Fibroblast of lung (primary cell): ENCODE measurements at places on chromosomes 2 and 18. TPM values are rescaled to one million over a fixed set of nuclear protein-coding genes. Genes with fewer than 3 reads are reported as not detected.
A peak's percentile ranks its signal among the peaks of the same experiment; 100 is the strongest.

- DNase-seq = peak; percentile 80
These were observed 77.5 kb upstream of the ITPRID2 start for GRCh38 chr2:181814057-181814491.

DNA sequence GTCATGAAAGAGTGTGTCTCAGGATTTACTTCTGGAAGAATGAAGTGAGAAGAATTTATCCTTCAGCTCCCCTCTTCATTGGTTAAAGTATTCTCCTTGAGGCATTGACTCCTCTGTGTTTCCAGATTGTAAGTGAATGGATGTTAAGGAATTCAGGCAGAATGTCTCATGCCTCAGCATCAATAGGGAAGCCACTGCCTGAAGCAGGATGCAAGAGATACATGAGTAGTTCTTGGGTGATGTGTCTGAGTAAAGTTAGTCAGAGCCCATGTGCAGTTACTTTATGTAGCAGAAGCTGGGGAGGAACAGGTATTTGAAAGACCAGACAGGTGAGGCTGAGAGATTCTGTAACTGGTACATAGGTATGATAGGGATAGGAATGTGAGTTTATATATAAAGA, 34.0 kb upstream of the TMEFF2 start:
- peak; percentile 27 for DNase-seq

GRCh38 chr2:227595797-227596196, 2.9 kb upstream of the SCYGR2 start:
- no peak for DNase-seq

DNA sequence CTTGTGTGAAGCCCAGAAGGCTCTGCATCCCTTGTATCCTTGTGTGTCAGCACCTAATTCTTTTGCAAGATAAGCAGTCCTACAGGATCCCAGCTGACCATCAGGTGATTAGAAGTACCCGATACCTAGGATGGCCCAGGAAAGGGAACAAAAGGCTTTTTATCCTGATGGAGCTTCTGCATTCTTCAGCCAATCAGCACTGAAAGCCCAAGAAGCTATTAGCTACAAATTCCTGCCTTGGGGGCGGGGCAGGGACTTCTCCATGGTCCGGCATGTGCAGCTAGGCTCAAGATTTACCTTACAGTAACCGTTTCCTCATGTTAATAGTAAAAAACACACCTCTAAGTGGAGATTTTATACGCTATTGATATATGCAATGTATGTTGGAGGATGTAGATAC, 264.6 kb upstream of the THUMPD2 start:
- no peak for DNase-seq

GRCh38 chr2:239532859-239533258, 132.0 kb upstream of the HDAC4 start:
- no peak for DNase-seq

DNA sequence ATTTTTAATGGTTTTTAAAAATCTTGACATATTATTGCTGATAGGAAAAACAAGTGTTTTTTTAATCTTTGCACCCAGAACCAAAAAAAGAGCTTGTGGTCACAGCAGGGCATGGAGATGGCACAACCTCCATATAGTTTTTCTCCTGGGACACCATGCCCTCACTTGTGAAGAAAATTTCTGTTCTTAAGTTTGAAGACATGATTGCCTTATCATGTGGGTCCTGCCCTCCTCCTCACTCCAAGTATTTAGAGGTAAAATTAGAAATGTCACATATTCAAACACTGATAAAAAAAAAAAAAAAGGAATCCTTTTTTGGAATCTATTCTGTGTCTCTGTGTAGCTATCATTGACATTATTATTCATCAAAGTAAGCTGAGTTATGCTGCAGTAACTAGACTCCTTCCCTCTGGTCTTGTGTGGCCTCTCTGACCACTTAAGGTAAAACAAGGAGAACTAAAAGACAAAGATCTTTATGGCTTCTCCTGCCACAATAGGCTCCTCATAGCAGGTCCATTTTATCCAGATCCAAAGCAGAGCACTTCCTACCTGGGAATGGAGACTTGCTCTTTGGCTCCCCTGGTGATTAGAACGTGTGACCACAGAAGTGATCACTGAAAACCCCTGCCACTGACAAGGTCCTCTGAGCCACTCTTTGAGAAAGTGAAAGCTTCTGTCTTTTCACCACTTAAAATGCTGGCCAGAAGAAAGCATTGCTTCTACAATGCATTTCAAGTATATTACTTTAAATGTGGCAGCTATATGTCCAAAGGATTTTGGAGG, 19.8 kb downstream of the ADD2 start:
- DNase-seq = no peak

- DNase-seq = no peak
These were observed 1.7 kb downstream of the STAM2 start for GRCh38 chr2:152173831-152174230.

DNA sequence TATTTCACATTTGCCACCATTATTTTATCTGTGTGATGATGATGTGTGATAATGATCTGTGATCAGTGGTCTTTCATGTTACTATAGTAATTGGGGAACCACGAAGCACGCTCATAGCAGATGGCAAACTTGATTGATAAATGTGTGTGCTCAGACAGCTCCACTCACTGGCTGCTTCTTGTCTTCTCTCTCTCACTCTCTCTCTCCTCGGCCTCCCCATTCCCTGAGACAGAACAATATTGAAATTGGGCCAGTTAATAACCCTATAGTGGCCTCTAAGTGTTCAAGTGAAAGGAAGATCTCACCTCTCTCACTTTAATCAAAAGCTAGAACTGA, 60.7 kb upstream of the RAPGEF4 start:
- no peak for DNase-seq

DNA sequence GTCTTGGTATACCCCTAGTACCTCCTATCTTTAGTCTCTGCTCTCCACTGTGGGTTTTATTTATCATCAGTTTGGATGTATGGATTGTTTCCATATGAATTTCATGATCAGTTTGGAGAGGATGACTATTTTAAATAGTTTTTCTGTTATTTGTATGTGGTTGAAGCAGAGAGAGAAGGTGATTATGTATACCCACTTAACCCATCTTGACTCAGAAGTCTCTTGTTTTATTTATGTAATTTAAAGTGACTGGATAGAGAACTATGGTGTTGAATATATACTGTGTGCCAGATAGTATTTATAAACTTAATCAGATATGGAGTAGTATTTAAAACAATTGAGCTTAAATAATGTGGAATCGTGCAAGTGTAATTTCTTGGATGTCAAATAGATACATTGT, 39.9 kb downstream of the SMAD4 start:
- DNase-seq = no peak

- peak; percentile 47 for DNase-seq
These were observed 34.1 kb upstream of the GRB14 start for GRCh38 chr2:164655336-164655735.

DNA sequence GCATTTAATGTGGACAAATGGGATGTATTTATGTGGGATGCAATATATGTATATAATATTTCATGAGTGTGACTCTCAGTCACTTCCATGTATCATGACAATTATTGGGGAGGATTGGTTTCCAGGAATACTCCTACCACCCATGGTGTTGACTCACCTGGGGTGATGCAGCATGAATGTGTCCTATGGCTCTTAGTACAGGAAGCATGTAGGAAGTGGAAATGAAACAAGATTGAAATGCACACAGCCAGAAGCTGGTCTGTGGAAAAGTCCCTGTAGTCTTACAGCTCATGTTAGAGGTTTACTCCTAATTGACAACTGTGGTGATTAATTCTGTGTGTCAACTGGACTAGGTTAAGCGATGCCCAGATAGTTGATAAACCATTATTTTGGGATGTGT, 89.3 kb upstream of the HAAO start:
- DNase-seq = no peak

- DNase-seq = no peak
These were observed 68.1 kb downstream of the EMILIN2 start for GRCh38 chr18:2914881-2915240.

DNA sequence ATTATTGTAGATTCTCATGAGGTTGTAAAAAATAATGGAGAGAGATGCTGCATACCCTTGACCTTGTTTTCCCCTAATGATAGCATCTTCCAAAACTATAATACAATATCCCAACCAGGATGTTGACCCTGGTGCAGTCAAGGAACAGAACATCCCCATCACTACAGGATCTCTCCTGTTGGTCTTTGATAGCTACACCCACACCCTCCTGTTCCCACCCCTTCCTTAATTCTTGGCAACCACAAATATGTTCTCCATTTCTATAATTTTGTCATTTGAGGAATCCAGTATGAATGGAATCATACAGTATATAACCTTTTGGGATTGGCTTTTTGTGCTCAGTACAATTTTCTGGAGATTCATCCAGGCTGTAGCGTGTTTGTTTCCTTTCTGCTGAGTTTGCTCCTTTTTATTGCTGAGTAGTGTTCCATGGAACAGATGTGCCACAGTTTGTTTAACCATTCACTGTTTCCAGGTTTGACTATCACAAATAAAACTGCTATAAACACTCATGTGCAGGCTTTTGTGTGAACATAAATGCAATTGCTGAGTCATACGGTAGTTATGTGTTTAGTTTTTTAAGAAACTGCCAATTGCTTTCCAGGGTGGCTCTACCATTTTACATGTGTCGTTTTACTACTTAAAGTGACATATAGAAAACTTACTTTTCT, 22.2 kb downstream of the MCFD2 start:
- no peak for DNase-seq

GRCh38 chr2:72982781-72983499, 65.6 kb downstream of the EMX1 start:
- no peak for DNase-seq

- no peak for DNase-seq
These were observed 120.8 kb upstream of the CHAC2 start for GRCh38 chr2:53646788-53647187.

- DNase-seq = no peak
These were observed 134.7 kb downstream of the PXDN start for GRCh38 chr2:1609485-1610095.

GRCh38 chr2:62415019-62415431, 91.0 kb downstream of the TMEM17 start:
- DNase-seq = no peak

- DNase-seq = no peak
These were observed 38.5 kb downstream of the HPCAL1 start for GRCh38 chr2:10341193-10341592.

DNA sequence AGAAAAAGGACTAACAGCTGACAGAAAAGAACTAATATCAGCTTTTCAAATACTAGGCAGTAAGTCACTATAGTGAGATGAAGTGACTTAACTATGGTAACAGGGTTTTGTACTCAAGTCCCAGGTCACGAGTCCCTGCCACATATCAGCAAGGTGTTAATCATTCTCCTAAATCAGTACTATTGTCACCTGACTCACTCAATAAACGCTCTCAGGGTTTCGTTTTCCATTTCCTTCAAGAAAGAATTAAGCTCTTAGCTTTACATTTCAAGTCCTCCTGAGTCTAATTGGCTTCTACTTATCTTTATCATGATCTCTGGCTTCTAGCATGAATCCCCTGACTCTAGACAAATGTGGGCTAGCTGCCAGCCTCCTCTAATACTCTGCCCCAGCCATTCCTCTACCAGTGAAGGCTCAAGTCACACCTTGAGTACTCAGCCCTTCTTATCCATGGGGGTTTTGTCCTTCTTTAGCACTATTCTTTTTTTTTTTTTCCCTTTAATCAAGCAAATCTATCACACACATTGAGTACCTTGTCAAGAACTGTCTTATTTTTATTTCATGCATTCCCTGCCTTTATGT, 20.0 kb downstream of the BUB1 start:
- no peak for DNase-seq

DNA sequence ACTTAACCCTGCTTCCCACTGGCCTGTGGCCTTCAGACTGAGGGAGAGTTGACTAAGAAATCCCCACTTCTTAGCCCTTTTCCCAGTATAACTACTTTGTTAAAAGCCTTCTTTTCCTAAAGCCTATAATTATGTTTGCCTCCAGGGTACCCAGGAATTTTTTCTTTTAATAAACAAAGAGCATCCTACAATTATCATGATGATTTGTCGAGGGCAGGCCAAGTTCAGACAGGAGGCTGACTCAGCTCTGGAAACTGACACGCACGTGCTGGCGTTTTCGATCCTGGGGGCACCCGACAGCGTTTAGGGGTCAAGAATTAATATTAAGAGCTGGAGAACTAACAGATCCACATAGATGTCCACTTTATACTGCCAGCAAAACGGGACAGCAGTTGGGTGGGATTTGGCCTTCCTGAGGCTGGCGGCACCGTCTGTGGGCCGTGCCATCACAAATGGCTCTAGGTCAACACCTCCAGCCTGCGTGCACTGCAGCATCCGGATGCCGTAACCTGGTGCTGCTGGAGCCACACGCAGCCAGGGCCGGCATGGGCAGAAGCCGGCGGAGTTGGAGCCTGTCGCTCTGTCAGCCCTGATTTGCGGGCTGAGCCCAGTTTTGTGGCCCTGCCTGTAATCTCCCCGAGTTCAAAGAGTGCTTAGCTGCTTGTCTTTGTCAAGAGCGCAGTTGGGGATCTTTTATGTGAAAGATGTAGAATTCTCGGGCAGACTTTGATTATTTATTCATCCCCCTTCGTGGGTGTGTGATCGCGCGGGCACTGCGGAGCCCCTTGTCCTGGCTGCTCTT, 191.0 kb downstream of the GLI2 start:
- DNase-seq = no peak

DNA sequence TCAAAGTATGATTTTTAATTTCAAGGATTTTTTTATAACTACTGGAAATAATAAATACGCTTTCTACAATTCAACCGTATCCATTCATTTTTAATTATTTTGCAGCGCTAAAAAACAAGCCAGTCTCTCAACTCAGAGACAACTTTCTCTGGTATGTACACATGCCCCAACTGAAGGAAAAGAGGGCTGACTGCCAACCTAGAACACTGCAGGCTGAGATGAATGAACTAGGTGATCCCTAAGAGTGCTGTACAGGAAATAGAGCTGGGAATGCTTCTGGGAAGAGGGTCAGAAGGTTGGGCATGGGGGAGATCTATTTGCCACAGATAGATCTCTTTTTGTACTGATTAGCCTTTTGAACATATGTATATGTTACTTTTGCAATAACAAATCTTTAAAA, 460.1 kb downstream of the NR4A2 start:
- no peak for DNase-seq

GRCh38 chr18:23244401-23244800, 109.1 kb downstream of the CABLES1 start:
- no peak for DNase-seq

DNA sequence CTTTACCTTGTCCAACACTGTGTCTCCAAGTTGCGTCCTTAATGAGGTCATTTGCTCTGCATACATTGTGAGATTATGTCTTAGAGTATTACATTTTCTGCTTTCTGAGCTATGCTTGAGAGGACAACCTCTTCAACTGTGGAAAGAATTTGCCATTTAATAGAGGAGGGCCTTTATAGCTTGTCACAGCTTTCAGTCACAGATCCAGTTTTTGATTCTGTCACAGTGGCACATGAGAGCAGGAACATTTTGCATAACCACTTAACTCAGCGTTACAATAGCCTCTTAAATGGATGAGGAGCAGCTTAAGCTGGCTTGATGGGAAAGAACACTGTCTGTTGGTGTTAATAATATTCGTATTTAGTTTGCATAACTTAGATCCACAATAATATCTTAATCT, 63.0 kb downstream of the RHBDD1 start:
- no peak for DNase-seq

- no peak for DNase-seq
These were observed 81.8 kb downstream of the C1QL2 start for GRCh38 chr2:119076713-119077112.

GRCh38 chr2:112674229-112674628, 28.5 kb downstream of the SLC20A1 start:
- DNase-seq = peak; percentile 39

The FLACC1 gene
- 1.0 and 1.3 TPM in 2 replicates for total RNA-seq

The ZC3H15 gene
- 79.9 and 92.7 TPM in 2 replicates for total RNA-seq

The SERPINB12 gene
- total RNA-seq = not detected in 2 replicates

The TBC1D8 gene
- 3.3 and 3.8 TPM in 2 replicates for total RNA-seq

The ST6GAL2 gene
- total RNA-seq = not detected in 2 replicates

The RND3 gene
- total RNA-seq = 559 and 1,405 TPM in 2 replicates

The TMEM37 gene
- total RNA-seq = 0.99 and 2.6 TPM in 2 replicates

The POTEC gene
- not detected in 2 replicates for total RNA-seq

The DSG1 gene
- total RNA-seq = not detected in 2 replicates

The RNF149 gene
- total RNA-seq = 44.7 and 49.0 TPM in 2 replicates

The TUBA4B gene
- total RNA-seq = not detected in 2 replicates
